Occipital lobe (tissue), 3 donors: ENCODE measurements at places on chromosomes 12 and 14. TPM values are rescaled to one million over a fixed set of nuclear protein-coding genes. Genes with fewer than 3 reads are reported as not detected.

The KRT71 gene
- not detected for total RNA-seq

The APOF gene
- not detected for total RNA-seq

The KCNA5 gene
- total RNA-seq: 1.7 TPM

The TC2N gene
- 22.8 TPM for total RNA-seq

The ANO2 gene
- total RNA-seq: 3.6 TPM

The SLC35E3 gene
- total RNA-seq: 10.8 TPM

The DERA gene
- total RNA-seq: 7.2 TPM

The TAS2R13 gene
- total RNA-seq: 8.3 TPM

The TTC9 gene
- total RNA-seq: 22.9 TPM

The NRXN3 gene
- total RNA-seq: 35.6 TPM

The RECQL gene
- 43.2 TPM for total RNA-seq

The ADGRD1 gene
- total RNA-seq: 1.9 TPM

The APPL2 gene
- 47.1 TPM for total RNA-seq

The OR4E2 gene
- total RNA-seq: not detected

The KRT6C gene
- not detected for total RNA-seq

The ATL1 gene
- 99.8 TPM for total RNA-seq

The ANKS1B gene
- total RNA-seq: 452 TPM

The C12orf50 gene
- total RNA-seq: not detected

The COX8C gene
- not detected for total RNA-seq

The ADCY4 gene
- 1.4 TPM for total RNA-seq

The TAS2R42 gene
- total RNA-seq: not detected

The GZMB gene
- total RNA-seq: not detected

The KRT72 gene
- not detected for total RNA-seq

The LBHD2 gene
- not detected for total RNA-seq

The FCF1 gene
- 15.6 TPM for total RNA-seq

The SERPINA1 gene
- total RNA-seq: 1.4 TPM

The CMAS gene
- 41.6 TPM for total RNA-seq

The ARG2 gene
- 49.0 TPM for total RNA-seq

The FOXG1 gene
- 75.5 TPM for total RNA-seq

The TAS2R19 gene
- total RNA-seq: 28.7 TPM

The PSMB11 gene
- not detected for total RNA-seq

The RNASE3 gene
- not detected for total RNA-seq

The EVL gene
- total RNA-seq: 76.1 TPM

The BIN2 gene
- 2.2 TPM for total RNA-seq

The VRTN gene
- total RNA-seq: not detected

The ZC2HC1C gene
- total RNA-seq: 2.8 TPM

The PTGES3 gene
- 86.4 TPM for total RNA-seq

The CEP290 gene
- 73.9 TPM for total RNA-seq

The ITPK1 gene
- total RNA-seq: 24.3 TPM

The LYSET gene
- total RNA-seq: 8.6 TPM

The IGF1 gene
- 5.5 TPM for total RNA-seq

The KCNH3 gene
- 7.5 TPM for total RNA-seq

The LTBP2 gene
- total RNA-seq: 0.94 TPM

The PIWIL1 gene
- total RNA-seq: not detected

The ASPG gene
- 0.94 TPM for total RNA-seq

The PPP1R1A gene
- total RNA-seq: 6.7 TPM

The MOAP1 gene
- total RNA-seq: 70.3 TPM

The TOMM20L gene
- total RNA-seq: not detected

The NEUROD4 gene
- total RNA-seq: 3.9 TPM

The B3GNT4 gene
- total RNA-seq: 7.2 TPM
